ENCODE measurements at places on chromosomes 7 and 10. TPM values are rescaled to one million over a fixed set of nuclear protein-coding genes. Genes with fewer than 3 reads are reported as not detected.

LRRD1 gene
- 0.40 TPM for total RNA-seq

PBLD gene
- total RNA-seq = 8.6 TPM

PAX2 gene
- total RNA-seq = not detected

PDE6C gene
- not detected for total RNA-seq

DNA sequence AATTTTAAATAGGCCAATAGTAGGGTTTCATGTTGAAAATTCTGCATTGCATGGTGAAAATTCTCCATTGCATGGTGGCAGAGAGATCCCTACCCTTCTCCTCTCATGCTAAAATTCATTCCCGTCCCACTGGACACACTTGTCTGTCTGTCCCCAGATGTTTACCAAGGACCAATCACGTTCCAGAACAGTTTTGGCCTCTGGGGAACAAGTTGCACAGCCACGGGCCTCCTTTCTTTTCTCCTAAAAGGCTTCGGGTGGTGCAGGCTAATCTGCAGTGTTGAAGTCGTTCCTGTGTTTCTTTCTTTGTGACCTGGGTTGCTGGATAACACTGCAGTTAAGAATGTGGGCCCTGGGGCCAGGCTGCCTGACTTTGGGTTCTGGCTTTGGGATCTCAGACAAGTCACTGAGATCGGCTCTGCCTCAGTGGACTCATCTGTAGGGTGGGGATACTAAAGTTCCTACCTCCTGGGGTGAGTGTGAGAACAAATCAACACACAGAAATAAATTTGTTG, 113.1 kb upstream of the FAM204A start:
- no peak for DNase-seq

- DNase-seq = no peak
Measured at GRCh38 chr10:17888189-17888588, 63.5 kb upstream of the SLC39A12 start.
